T-helper 17 cell (primary cell): ENCODE measurements at places on chromosomes 7 and 10.
A peak's percentile ranks its signal among the peaks of the same experiment; 100 is the strongest.

- DNase-seq: no peak
These were observed 268.2 kb downstream of the PTEN start for GRCh38 chr10:88131511-88132139.

GRCh38 chr10:117936141-117936540 lies 110.6 kb downstream of the RAB11FIP2 start:
- no peak for DNase-seq

GRCh38 chr10:118151461-118151860 lies 104.7 kb upstream of the RAB11FIP2 start:
- DNase-seq: no peak

- DNase-seq: no peak
These were observed 30.9 kb downstream of the COL1A2 start for GRCh38 chr7:94425546-94425945.

GRCh38 chr7:142859829-142860228 lies 5.0 kb downstream of the EPHB6 start:
- no peak for DNase-seq

DNA sequence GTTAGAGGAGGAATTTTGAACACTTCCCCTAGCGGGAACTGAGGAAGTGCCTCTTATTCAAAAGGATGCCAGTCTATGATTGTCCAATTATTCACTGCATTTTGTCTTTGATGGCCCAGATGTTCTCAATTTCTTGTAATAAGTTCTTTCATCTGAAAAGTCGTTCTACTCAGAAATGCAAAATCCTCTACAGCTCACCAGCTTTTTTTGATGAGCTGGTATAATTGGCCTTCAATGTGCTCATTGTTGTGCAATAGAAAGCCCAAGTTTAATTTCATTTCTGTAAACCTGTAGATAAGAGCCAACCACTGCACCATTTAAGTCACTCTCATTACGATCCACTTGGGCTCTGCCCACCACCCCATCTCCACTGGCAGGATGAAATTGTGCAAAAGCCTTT lies 978.7 kb upstream of the AUTS2 start:
- no peak for DNase-seq

DNA sequence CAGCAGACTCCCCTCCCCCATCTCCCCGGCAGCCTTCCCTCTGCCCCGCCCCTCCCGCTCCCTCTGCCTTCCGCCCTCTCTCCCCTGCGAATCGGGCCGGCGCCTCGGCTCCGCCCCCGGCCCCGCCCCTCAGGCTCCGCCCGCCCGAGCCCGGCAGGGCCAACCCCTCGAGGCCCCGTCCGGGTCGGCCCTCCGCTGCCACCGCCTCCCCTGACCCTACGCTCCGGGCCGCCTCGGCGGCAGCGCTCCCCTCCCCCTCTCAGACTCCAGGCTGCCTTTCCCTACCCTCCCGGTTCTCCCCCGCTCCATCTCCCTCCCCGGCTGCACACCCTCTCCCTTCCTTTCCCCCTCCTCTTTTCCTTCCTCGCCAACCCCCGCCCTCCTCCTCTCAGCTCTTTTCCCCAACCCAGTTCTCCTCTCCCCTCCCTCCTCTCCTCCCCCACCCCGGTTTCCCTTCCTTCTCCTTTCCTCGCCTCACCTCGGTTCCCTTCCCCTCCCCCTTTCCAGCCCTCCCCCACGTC lies 1.6 kb downstream of the ZNF467 start:
- peak; percentile 83 for DNase-seq

DNA sequence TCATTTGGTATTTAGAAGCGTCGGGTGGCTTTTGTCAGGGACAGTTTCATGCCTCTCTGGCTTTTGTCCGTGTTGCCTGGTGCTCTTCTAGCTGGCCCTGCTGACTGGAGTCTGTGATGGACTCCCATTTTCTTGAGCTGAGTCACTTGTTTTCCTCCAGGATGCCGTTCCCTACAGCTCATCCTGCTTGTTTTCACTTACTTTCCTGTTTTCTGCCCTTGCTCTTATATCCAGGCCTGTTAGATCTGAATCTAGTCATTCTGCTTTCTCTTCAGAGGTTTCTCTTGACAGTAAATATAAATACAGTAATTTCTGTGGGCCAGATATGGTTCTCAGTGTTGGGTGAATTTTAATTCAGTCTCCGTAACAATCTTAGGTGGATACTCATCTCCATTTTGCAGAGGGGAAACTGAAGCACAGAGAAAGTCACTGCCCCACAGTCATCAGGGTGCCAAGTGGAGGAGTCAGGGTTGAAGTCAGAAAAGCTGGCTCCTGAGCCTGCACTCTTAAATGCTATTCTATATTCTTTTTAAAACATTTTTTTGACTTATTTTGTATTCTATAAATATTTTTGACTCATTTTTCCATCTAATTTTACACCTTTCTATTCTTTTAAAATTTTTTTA lies 85.4 kb downstream of the CCNY start:
- DNase-seq: no peak

- no peak for DNase-seq
These were observed 79.7 kb downstream of the TMEM106B start for GRCh38 chr7:12290761-12291160.

GRCh38 chr7:157399086-157399687 lies 62.4 kb downstream of the DNAJB6 start:
- no peak for DNase-seq

DNA sequence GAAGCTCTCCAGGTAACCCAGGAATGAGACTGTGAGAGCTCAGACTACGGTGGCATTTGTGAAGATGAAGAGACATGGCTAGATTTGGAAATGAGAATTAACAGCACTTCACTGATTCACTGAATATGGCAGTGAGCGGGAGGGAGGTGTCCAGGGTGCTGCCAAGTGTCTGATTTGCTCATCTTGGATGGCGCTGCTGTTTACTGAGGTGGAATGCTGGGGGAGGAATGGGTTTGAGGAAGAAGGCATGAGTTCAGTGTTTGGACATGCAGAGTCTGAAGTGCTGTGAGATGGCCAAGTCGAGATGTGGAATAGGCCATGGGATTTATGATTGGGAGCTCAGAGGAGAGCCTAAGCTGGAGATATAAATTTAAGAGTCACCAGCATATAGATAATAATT lies 437.1 kb upstream of the NPVF start:
- no peak for DNase-seq

- DNase-seq: no peak
These were observed 37.8 kb downstream of the CLRN3 start for GRCh38 chr10:127854769-127855590.

DNA sequence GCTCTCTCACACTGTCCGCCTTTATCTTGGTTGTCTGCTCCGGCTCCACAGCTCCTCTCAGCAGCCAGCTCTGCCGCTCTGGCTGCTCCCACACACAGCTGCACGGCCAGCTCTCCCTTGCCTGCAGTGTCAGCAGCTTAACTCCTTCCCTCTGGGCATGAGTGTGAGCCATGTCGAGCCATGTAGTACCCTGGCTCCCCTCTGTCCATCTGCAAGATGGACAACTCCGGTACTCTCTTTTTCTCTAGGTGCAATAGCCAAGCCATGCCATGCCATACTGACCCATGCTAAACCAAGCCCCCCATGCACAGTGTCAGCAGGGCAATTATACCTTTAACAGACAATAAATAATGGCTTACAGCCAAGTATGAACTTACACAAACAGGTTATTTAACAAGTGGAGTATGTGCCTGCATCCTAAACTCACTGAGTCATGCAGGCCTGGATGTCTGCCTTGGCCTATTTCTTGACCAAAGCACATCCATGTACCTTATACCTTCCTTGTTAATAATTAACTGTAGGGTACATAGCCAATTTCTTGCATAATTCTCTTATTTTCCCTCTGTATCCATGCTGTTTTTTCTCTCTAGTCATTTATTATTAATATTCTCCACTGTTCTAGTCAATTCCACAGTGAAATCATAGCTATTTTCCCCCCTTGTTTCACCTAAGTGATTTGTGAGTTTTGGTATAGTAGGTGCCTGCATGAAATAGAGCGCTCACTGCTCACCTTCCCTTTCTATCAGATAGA lies 170.9 kb downstream of the CDK14 start:
- DNase-seq: no peak

GRCh38 chr7:29511851-29512250 lies 51.8 kb upstream of the PRR15 start:
- no peak for DNase-seq

DNA sequence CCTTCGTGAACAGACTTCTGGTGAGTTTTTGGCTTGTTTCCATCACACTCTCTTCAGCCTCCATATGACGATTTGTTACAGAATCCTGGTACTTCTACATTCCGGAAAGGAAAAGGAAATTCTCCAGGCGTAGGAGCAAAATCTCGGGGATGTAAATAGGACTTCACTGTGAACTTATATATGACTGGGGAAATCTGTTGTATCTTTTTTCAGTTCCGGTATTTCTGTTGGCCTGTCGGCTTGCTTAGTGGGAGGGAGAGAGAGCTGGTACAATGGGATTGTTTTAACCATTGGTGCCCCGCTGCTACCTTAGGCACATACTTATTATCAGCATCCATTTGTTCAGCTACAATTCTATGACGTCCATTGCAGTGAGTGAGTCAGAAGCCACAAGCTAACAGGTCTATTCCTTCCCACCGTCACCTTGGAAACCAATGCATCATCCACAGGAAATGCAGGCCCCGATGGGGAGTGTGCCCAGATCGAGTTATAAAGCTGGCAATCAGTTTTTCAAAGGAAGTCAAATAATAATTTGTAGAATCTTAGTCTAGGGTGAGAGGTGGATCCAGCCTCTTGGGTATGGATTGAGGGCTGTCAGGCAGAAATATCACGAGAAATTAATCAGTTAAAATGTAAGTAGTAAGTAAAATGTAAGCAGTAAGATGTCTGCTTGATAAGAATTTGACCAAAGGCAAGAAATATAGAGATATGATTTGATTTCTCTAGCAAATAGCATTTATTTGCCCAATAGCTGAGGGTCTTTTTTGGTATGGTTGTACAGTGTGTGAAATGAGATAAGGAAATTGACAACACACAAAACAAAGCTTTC lies 92.0 kb upstream of the MKLN1 start:
- DNase-seq: peak; percentile 64

DNA sequence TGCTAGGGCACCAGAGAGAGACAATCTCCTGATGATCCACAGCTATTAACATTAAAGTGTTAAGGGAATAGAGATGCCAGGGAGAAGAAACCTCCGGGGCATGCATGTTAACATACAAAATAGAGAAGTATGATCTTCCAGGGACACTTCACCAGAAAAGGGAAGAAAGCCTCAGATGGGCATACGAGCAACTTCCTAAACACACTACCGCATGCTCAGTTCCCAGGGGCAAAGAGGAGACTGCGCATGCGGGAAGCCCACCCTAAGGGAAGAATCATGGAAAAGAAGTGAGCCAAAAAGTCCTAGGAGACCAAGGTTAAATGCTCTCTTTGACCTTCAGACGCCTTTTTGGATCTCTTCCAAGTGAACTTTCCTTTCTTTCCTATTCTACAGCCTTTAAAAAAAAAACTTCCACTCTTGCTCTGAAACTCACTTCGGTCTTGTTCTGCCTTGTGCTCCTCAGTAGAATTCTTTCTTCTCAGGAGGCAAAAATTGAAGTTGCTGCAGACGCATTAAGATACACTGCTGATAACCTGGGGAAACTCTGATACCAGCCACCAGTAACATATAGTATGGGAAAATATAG lies 1211.3 kb downstream of the REEP3 start:
- DNase-seq: no peak

DNA sequence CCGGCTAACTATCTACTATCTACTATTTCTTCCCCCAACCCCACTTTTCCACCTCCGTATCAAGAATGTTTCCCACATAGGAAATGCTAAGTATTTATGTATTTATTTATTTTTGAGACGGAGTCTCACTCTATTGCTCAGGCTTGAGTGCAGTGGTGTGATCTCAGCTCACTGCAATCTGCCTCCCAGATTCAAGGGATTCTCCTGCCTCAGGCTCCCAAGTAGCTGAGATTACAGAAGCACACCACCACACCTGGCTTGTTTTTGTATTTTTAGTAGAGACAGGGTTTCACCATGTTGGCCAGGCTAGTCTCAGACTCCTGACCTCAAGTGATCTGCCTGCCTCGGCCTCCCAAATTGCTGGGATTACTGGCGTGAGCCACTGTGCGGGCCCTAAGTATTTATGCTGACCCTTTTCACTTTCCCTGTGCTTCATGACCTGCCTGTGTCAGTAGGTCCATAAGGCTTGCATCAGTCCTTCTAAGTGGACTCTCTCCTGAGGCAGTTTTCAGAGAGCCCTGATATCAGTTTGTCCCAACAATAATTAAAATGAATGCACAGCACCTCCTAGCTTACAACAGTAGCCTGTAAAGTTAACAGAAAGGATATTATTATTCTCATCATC lies 25.7 kb upstream of the FBXW4 start:
- DNase-seq: no peak

- no peak for DNase-seq
These were observed 519 bp upstream of the RPP38 start for GRCh38 chr10:15096661-15097010.

GRCh38 chr7:47335557-47336471 lies 246.1 kb downstream of the TNS3 start:
- no peak for DNase-seq

DNA sequence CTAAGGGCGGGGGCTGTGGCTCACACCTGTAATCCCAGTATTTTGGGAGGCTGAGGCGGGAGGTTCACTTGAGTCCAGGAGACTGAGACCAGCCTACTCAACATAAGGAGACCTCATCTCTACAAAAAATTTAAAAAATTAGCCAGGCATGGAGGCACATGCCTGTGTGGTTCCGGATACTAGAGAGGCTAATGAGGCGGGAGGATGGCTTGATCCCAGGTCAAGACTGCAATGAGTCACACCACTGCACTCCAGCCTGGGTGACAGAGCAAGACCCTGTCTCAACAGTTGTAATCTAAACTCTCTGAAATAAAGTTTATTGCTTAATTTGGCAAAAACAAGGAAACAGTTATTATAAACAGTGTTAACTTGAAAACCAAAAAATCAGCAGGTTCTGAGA lies 123.3 kb downstream of the USP6NL start:
- DNase-seq: no peak

- DNase-seq: no peak
These were observed 90.8 kb downstream of the SFMBT2 start for GRCh38 chr10:7320072-7320471.

DNA sequence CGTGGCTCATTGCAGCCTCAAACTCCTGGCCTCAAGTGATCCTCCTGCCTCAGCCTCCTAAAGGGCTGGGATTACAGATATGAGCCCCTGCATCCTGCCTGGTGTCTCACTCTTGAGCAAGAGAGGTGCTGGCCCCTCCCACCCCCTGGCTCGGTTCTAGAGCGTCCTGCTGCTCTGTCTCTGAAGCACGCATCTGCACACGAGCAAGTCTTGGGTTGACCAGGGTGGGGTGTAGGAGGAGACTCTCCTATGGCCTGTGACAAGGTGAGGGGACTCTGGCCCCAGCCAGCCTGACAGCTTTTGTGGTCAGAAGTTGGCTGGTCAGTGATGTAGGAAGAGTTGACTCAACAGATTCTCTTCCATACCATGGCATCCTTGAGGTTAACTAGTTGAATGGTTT lies 110.7 kb upstream of the CARD11 start:
- DNase-seq: no peak

- no peak for DNase-seq
These were observed 5.0 kb upstream of the PDK4 start for GRCh38 chr7:95601316-95601715.

GRCh38 chr10:86659161-86659691 lies 4.9 kb downstream of the OPN4 start:
- DNase-seq: no peak

GRCh38 chr10:95478185-95478584 lies 83.0 kb downstream of the SORBS1 start:
- no peak for DNase-seq

GRCh38 chr7:113774182-113774807 lies 144.5 kb downstream of the PPP1R3A start:
- no peak for DNase-seq
